Mesothelial cell of epicardium (in vitro differentiated cells): ENCODE measurements at places on chromosomes 4 and X. TPM values are rescaled to one million over a fixed set of nuclear protein-coding genes. Genes with fewer than 3 reads are reported as not detected.

DNA sequence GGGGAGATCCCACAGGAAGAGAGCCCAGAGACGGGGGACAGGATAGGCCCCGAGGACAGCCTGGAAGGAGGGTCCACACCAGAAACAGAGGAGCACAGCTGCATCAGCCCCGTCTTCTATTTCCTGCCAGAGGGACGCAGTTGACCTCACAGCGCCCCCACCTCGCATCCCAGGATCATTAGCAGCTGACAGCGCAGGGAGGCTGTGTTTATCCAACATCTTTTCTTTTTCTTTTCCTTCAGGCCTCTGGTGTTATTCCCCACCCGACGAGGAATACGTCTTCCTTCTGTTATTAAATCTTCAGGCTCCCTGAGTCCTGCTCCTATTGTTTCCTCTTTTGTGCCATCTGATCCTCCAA, 75.4 kb downstream of the DCHS2 start:
- H3K27me3 ChIP-seq, result peaks cover 19% of the 10 kb centered on the region
- DNase-seq, result peak; percentile 23
- H3K27ac ChIP-seq, result peak overlapping the region; percentile 93
- peak overlapping the region; percentile 88 for H3K4me3 ChIP-seq

The FAM149A gene
- 12.2 to 16.1 TPM (median 13.6 TPM) in 3 replicates for total RNA-seq

The ZC4H2 gene
- 27.8 to 32.5 TPM (median 28.0 TPM) in 3 replicates for total RNA-seq

DNA sequence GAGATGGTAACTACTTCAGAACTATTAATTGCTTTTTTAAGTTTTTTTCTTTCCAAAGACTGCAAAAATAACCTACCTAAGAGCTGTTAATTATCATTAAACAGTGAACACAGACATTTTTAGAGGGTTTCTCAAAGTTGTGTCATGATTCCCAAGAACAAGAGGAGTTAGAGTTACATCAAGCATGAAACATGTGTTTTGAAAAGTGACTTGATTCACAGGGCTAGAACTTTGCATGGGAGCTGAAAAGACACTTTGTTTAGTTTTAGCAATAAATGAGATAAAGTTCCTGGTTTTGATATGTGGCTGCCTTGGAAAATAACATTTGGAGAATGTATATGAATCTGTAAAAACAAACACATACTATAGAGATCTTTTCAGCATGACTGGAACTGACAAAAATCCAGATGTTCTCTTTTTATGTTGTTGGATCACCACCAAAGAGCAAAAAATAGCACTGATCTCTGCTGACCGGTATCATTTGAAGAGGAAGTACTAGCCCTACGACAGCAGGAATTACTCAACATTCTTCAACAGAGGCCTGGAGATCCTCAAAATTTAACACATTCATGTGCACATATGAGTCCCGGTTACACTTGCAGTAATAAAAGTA, 173.0 kb upstream of the PCDH18 start:
- no peak for DNase-seq
- no peaks in the 10 kb centered on the region for H3K27me3 ChIP-seq
- H3K27ac ChIP-seq, result peak overlapping the region; percentile 84
- H3K4me1 ChIP-seq, result peaks cover 20% of the 10 kb centered on the region
- peaks cover under 1% of the 10 kb centered on the region for H3K36me3 ChIP-seq

GRCh38 chrX:103656617-103657016, 27.8 kb downstream of the TCEAL1 start:
- H3K36me3 ChIP-seq, result no peaks in the 10 kb centered on the region
- no peak overlapping the region for H3K4me3 ChIP-seq
- H3K4me1 ChIP-seq, result no peaks in the 10 kb centered on the region
- DNase-seq, result no peak

GRCh38 chr4:73841243-73841925, 4.9 kb downstream of the CXCL6 start:
- DNase-seq, result no peak
- H3K27me3 ChIP-seq, result peaks cover 48% of the 10 kb centered on the region
- H3K27ac ChIP-seq, result no peak overlapping the region
- H3K36me3 ChIP-seq, result no peaks in the 10 kb centered on the region
- peaks cover 6% of the 10 kb centered on the region for H3K4me1 ChIP-seq

The ZFP92 gene
- total RNA-seq, result 1.3 to 1.4 TPM (median 1.3 TPM) in 3 replicates

The ODAPH gene
- 0.35 to 1.1 TPM (median 0.57 TPM) in 3 replicates for total RNA-seq

The SH2D1A gene
- not detected in 3 replicates for total RNA-seq

The CFP gene
- 0.97 to 1.2 TPM (median 0.99 TPM) in 3 replicates for total RNA-seq

The MND1 gene
- total RNA-seq, result 7.5 to 9.1 TPM (median 7.7 TPM) in 3 replicates

The BMX gene
- total RNA-seq, result not detected in 3 replicates

The SMIM10L2A gene
- total RNA-seq, result 7.8 to 8.7 TPM (median 7.8 TPM) in 3 replicates

The BEX2 gene
- total RNA-seq, result 29.0 to 29.8 TPM (median 29.8 TPM) in 3 replicates

GRCh38 chr4:152240232-152240631, 295.7 kb downstream of the FBXW7 start:
- no peak overlapping the region for H3K4me3 ChIP-seq
- no peaks in the 10 kb centered on the region for H3K36me3 ChIP-seq
- DNase-seq, result no peak
- H3K27ac ChIP-seq, result no peak overlapping the region
- H3K4me1 ChIP-seq, result peaks cover 15% of the 10 kb centered on the region

DNA sequence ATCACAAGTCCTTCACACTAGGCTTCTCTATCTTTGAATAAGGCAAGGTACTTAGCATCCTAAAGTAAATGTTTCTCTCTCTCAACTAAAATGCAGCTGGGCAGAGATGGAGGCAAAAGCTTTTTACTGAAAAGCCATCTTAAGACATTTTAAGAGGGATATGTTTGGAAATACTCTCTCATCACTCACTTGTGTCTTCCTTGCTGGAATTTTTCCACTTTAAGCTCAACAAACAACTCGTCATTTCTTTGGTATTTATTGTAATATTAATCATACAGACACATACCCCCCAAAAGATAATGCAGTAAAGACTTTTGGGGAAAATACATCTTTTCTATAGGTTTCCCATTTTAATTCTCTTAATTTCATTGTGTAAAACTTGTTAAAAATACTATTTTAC, 16.4 kb downstream of the MBNL3 start:
- H3K27me3 ChIP-seq, result no peaks in the 10 kb centered on the region
- DNase-seq, result no peak
- peak overlapping the region; percentile 8 for H3K27ac ChIP-seq
- peaks cover 18% of the 10 kb centered on the region for H3K4me1 ChIP-seq
